WERI-Rb-1 (cell line): ENCODE measurements at places on chromosomes 3 and 15.

GRCh38 chr15:61155741-61156700 is 73.1 kb downstream of the RORA start:
- DNase-seq: no peak

- no peak for DNase-seq
Observed at GRCh38 chr15:68387381-68388143, 44.4 kb downstream of the ITGA11 start.

- DNase-seq: peak; percentile 17
Observed at GRCh38 chr3:133330065-133330464, 69.8 kb upstream of the BFSP2 start.

DNA sequence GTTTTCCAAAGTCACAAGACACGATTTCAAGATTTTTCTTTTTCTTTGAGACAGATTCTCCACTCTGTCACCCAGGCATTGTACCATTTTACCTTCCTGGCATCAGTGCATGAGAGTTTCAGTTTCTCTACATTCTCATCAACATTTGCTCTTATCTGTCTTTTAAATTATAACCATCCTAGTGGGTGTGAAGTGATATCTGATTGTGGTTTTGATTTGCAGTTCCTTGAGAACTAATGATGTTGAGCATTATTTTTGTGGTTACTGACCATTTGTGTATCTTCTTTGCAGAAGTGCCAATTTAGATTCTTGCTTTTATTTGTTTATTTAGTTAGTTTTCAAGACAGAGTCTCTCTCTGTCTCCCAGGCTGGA is 41.2 kb downstream of the ADIPOQ start:
- DNase-seq: no peak

- DNase-seq: peak; percentile 31
Observed at GRCh38 chr3:135161425-135161824, 366.4 kb downstream of the EPHB1 start.

DNA sequence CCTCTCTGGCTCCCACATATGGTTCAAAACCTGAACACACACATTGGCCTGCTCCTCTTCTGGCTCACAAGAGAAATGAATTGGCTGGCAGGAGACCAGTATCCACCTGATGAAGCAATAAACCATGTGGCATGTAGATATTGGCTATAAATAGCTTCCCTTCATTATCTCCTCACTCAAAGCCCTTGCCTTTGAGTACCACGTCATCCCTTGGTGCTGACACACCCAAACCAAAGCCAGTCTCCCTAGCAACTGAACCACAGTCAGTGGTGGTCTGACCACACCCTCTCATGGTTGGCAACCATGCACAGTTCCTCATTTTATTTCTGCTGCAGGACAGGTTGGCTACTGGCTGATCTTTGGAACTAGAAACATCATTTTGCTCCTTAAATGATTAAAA is 98.8 kb downstream of the ZNF621 start:
- DNase-seq: no peak

- DNase-seq: peak; percentile 43
Observed at GRCh38 chr3:3503411-3503810, 295.8 kb upstream of the LRRN1 start.

- no peak for DNase-seq
Observed at GRCh38 chr15:51874751-51875644, 45.5 kb downstream of the TMOD3 start.

GRCh38 chr3:188697127-188697526 is 474.6 kb upstream of the TPRG1 start:
- DNase-seq: no peak

- no peak for DNase-seq
Observed at GRCh38 chr15:69953051-69953450, 144.7 kb downstream of the TLE3 start.

DNA sequence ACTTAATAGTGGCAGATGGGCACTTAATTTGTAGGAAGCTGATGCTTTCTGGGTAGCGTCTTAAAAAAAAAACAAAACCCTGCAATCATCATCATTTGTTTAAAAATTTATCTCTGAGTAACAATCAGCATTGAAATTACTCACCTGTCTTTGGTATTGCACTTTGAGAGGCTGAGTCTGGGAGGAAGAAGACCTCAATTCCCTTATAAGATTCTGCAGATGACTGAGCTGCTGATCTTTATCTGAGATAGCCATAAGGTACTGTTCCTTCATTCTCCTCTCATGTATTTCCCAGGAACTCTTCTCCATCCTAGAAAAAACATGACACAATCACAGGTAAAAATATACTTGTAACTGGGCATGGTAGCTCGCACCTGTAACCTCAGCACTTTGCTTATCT is 16.4 kb upstream of the HCLS1 start:
- DNase-seq: no peak

- no peak for DNase-seq
Observed at GRCh38 chr3:186172353-186172752, 63.5 kb upstream of the ETV5 start.

DNA sequence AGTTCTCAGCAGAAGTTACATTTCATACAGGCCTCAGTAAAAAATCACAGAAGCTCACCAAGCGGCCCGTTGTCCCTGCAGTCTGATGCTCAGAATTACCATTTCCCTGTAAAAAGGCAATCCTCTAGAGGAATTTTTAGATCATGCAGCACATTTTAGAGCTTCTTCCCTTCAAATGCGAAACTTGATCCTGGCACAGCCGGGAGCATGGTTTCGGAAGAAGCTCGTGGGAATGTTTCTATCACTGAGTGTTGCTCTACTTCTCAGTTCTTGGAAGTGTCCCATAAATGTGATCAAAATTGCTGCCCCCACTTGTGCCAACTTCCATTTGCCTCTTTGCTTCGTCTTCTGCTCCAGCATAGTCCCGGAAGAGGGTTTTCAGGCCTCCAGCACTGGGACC is 3.8 kb upstream of the H1-8 start:
- DNase-seq: no peak

GRCh38 chr3:126459763-126460127 is 15.9 kb downstream of the ZXDC start:
- DNase-seq: no peak

DNA sequence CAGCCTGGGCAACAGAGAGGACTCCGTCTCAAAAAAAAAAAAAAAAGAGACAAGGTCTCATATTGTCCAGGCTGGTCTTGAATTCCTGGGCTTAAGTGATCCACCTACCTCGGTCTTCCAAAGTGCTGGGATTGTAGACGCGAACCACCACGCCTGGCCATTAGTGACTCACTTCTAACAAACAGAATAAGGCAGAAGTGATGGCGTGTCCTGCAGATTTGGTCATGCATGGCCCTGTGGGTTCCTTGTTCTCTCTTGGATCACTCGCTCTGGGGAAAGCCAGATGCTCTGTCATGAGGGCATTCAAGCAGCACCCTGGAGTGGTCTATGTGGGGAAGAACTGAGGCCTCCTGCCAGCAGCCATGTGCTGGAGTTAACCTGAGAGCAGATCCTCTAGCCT is 27.4 kb upstream of the TJP1 start:
- no peak for DNase-seq

GRCh38 chr3:157442729-157443128 is 6.1 kb downstream of the PTX3 start:
- DNase-seq: no peak
